ENCODE measurements at places on chromosomes 7 and 10. TPM values are rescaled to one million over a fixed set of nuclear protein-coding genes. Genes with fewer than 3 reads are reported as not detected.

DNA sequence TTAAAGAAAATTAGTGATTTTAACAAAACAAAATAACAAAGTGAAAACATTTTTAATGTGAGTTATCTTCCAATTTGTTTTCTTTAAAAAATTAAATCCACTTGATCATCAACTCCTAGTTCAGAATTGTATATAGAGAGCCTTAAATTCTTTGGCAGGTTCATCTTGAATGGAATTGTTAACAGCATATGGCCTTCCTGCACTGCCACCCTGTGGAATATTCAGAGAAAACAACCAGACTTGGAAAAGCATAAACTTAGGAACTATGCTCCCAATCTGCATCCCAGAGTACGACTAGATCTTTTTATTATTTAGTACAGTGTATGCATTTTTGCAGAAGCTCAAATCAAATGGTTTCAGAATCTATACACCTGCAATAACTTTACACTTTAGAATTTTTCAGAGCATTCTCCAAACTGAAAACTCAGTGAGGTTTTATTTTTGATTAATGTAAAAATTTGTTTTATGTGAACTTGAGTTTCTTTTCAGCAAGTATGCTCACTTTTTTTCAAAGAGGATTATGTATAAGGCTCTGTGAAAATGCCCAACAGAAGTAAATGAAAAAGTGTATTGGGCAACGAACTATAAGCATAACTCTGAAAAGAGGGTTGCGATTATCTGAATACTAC is 44.9 kb upstream of the ANK3 start:
- DNase-seq: no peak

GRCh38 chr7:131665021-131665420 is 108.6 kb upstream of the PODXL start:
- no peak for DNase-seq

DNA sequence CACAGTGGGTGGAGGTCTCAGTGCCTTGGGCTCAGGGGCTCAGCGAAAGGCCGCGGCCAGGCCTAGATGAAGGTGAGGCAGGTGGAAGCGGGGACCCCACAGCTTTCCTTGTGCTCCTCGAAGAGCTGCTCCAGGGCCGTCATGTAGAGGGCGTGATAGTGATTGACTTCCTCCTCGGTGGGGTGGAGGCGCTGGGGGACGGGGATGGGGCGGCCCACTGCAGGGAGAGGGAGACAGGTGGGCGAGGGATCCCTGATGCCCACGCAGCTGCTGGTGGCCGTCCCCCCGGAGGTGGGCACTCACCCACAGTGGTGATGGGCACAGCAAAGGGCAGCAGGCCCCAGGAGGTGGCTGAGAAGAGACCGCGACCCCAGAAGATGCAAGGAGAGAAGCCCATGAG is 5.0 kb downstream of the MOGAT3 start:
- no peak for DNase-seq

GRCh38 chr10:822661-823367 is 108.7 kb downstream of the LARP4B start:
- DNase-seq: no peak

GRCh38 chr7:23072048-23072447 is 33.5 kb upstream of the KLHL7 start:
- DNase-seq: no peak

- DNase-seq: no peak
Measured at GRCh38 chr7:150969475-150969874, 8.6 kb downstream of the KCNH2 start.

DNA sequence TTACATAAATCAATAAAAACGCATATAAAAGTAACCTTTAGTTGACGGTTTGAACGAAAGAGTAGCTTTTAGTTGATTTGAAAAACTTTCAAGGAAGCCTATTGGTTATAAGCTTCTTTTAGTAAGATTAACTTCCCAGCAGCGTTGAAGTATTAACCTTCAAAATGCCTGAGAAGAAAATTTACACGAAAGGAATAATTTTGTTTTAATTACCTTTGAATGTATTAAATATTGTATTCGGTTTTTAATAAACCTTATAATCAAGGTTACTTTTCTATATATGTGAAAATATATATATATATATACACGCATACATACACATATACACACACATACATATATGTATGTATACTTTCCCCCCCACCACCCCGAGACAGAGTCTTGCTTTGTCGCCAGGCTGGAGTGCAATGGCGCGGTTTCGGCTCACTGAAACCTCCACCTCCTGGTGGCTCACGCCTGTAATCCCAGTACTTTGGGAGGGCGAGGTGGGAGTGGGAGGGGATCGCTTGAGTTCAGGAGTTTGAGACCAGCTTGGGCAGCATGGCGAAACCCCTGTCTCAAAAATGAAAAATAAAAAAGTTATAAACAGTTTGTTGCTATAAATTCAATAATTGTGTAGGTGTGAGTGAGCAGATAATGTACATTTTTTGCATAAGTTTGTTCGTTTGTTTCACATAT is 57.6 kb upstream of the EZH2 start:
- DNase-seq: peak; percentile 52

GRCh38 chr10:75640381-75640780 is 209.0 kb downstream of the LRMDA start:
- DNase-seq: no peak

- DNase-seq: no peak
Measured at GRCh38 chr10:93124580-93125318, 51.1 kb downstream of the CYP26A1 start.

DNA sequence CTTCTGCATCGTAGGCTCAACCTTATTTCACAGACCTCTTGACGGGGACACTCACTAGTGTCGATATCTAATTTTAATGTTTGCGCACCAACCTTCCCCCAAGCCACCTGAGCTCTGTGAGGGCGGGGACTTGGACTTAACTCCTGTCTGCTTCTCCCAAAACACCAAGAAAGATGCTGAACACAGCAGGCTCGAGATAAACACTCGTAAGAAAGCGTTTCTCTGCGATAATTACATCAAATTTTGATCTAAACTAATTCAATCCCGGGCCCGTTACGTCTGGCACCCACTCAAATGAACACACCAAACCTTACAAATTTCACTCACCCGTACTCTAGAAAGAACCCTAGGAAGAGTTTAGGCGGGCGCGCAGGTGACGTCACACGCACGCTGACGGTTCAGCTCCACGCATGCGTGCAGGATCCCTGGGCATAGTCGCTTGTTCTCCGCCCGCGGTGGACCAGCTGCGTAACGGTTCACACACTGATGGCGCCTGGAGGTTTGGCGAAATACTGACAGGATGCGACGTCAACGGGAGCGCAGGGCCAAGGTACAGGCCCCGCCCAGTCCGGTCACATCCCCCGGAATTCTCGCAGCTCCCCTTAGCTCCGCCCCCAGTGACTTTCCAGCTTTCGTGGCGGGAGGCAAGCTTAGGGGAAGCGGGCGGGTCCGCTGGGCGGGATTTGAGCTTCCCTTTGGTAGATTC is at the start of gene POT1:
TSS of gene POT1 (minus strand) at position 359 of the 706 bp plus-strand sequence. CDS start 32,652 bp downstream, outside the sequence.
- peak; percentile 99 for DNase-seq

DNA sequence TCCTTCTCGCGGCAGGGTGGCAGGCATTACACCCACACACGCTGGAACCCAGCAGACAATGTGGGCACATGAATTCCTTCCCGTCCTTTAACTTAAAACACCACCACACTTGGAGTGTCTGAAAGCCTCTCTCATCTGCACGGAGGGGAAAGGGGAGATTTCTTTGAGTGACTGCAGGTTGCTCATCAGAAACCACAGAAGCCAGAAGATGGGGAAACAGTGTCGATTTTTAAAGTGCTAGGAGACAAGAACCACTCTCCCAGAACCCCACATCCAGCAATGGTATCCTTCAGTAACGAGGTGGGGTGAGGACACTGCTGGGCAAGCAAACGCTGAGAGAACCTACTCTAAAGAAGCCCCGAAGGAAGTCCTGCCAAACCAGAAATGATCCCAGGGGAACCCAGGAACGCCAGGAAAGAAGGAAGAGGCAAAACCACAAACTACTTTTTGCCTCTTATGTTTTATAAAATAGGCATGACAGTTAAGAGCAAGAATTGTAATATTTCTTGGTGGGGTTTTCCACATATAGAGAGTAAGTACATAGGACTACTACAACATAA is 254.3 kb downstream of the ELFN1 start:
- DNase-seq: no peak

GRCh38 chr10:119162452-119163092 is 2.9 kb downstream of the SFXN4 start:
- no peak for DNase-seq

GRCh38 chr10:132559538-132559937 is 22.0 kb downstream of the INPP5A start:
- peak; percentile 22 for DNase-seq

- DNase-seq: no peak
Measured at GRCh38 chr7:32158076-32158475, 87.9 kb upstream of the PDE1C start.

GRCh38 chr7:18494821-18495408 is 634 bp upstream of the HDAC9 start:
- no peak for DNase-seq

- no peak for DNase-seq
Measured at GRCh38 chr10:110861930-110862649, 9.6 kb upstream of the PDCD4 start.

GRCh38 chr7:105874055-105874454 is 2.3 kb downstream of the ATXN7L1 start:
- no peak for DNase-seq

- DNase-seq: no peak
Measured at GRCh38 chr10:119742947-119743648, 17.2 kb downstream of the INPP5F start.

- DNase-seq: no peak
Measured at GRCh38 chr10:86979296-86979818, 11.1 kb downstream of the ADIRF start.

DNA sequence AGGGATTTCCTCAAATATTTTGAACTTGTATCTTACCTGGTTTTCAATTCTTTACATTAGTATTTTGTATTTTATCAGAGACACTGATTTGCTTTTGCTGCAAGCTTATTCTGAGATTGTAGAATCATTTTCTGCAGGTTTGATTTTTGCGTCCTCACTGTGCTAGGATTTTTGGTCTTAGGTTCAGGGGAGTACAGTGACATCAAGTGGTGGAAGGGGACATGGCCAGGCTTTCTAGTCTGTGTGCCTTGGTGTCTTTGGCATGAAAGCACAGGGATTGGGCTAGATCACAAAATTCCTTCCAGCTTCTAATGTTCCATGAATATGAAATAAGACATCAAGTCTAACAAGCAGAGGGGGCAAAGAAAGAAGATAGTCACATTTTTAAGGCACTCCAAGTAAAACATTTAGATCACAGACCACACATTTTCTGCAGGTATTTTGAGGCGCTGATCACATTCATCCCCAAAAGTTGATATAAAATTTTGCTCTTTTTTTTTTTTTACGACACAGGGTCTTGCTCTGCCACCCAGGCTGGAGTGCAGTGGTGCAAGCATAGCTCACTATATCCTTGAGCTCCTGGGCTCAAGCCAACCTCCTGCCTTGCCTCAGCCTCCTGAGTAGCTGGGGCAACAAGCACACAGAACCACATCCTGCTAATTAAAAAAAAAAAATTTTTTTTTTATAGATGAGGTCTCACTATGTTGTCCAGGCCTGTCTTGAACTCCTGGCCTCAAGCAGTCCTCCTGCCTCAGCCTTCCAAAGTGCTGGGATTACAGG is 124.4 kb downstream of the PON1 start:
- DNase-seq: no peak

DNA sequence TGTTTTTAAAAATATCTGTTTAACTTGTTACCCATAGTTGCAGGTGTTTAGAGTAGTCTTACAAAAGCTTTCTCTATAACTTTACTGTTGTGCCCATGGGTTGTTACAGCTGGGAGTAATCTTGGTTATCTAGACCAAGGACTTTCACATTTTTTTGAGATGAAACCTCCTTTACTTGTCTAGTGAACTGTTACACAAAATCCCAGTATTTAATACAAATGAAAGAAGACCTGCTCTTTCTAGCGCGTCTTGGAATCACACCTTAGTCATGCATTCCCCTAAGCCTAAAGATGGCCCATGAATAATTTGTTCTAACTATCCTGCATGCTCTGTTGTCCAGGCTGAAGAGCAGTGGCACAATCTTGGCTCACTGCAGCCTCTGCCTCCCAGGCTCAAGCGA is 38.0 kb downstream of the CSGALNACT2 start:
- no peak for DNase-seq

- DNase-seq: no peak
Measured at GRCh38 chr7:2452074-2452507, 24.1 kb downstream of the GRIFIN start.

DNA sequence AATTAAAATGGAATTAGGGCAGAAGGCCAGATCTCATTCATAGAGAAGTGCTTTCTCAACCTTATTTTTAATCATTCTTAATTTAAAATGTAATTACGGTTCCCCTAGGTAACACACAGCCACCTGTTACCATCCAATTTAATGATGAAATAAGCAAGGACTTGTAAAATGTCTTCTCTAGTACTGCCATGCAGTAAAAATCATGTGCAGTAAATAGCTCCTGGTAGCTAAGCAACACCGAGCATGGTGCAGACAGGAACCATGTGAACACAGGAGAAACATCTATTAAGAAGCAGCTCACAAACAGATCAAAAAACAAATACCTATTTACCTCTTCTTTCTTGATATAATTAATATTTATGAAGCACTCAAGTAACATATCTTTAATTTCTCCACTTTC is 15.1 kb downstream of the NCAPG2 start:
- DNase-seq: no peak

- DNase-seq: no peak
Measured at GRCh38 chr7:99440195-99440594, 1.5 kb downstream of the CPSF4 start.

DNA sequence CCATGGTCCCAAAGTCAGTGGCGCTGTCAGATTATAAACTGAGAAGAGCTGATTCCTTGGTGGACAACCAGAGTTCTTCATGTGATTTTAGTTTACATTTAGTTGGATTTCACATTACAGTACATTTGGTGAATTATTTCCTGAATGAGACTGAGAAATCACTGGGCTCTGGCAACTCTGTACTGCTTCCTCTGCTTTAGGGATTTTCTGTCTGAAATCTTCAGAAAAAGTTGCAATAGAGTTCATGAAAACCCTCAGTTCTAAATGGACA is 242.6 kb downstream of the BICC1 start:
- DNase-seq: no peak

GRCh38 chr7:4993471-4993870 is 34.5 kb upstream of the MMD2 start:
- DNase-seq: no peak

DNA sequence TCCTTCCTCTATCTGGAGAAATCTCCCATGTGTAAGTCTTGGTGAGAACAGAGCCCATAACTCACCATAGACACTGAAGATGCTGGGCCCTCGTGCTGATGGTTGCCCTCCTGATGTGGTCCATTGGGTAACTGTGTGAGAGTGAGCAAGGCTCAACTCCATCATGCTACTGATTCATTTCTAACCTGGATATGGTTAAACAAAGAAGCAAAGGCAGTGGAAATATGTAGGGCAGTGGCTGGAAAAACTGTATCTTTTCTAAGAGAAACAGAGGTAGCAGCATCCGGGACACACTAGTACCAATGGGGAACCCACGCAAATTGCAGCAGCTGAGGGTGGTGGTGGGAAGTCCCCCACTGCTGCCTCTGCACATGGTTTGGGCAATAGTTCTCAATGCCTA is 221.7 kb downstream of the KLF6 start:
- DNase-seq: no peak

HOGA1 gene
- not detected for total RNA-seq

HHEX gene
- total RNA-seq: 0.92 TPM

SPDYE6 gene
- not detected for total RNA-seq

SAMD9 gene
- total RNA-seq: 5.0 TPM

MAGI2 gene
- total RNA-seq: 5.8 TPM

TAS2R41 gene
- total RNA-seq: not detected

ZNF32 gene
- 41.1 TPM for total RNA-seq

MBLAC1 gene
- total RNA-seq: 1.7 TPM

MOGAT3 gene
- not detected for total RNA-seq

LIPN gene
- total RNA-seq: not detected

TFEC gene
- total RNA-seq: 0.17 TPM

Measured in chondrocyte (in vitro differentiated cells).